ENCODE measurements at places on chromosomes 16 and 17. TPM values are rescaled to one million over a fixed set of nuclear protein-coding genes. Genes with fewer than 3 reads are reported as not detected.

Gene VTN
- total RNA-seq: 0.40 TPM

DNA sequence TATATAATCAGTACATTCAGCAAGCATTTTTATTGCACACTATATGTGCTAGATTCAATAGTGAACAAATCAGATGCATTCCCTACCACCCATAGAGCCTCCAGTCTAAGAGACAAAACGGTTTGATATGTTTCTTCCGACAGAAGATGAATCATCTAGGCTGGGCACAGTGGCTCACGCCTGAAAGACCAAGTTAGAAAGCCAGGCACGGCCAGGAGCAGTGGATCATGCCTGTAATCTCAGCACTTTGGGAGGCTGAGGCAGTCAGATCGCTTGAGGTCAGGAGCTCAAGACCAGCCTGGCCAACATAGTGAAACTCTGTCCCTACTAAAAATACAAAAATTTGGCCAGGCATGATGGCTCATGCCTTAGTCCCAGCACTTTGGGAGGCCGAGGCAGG lies 18.3 kb upstream of the COPRS start:
- DNase-seq: no peak

- DNase-seq: no peak
Measured at GRCh38 chr17:50218771-50219315, 17.4 kb upstream of the COL1A1 start.

- no peak for DNase-seq
Measured at GRCh38 chr17:79201119-79201518, 126.5 kb downstream of the ENGASE start.

- DNase-seq: no peak
Measured at GRCh38 chr17:56680676-56681075, 87.2 kb downstream of the NOG start.

Gene MEFV
- total RNA-seq: not detected

All from neural crest cell (in vitro differentiated cells).